ENCODE measurements at places on chromosomes 7 and 10.

DNA sequence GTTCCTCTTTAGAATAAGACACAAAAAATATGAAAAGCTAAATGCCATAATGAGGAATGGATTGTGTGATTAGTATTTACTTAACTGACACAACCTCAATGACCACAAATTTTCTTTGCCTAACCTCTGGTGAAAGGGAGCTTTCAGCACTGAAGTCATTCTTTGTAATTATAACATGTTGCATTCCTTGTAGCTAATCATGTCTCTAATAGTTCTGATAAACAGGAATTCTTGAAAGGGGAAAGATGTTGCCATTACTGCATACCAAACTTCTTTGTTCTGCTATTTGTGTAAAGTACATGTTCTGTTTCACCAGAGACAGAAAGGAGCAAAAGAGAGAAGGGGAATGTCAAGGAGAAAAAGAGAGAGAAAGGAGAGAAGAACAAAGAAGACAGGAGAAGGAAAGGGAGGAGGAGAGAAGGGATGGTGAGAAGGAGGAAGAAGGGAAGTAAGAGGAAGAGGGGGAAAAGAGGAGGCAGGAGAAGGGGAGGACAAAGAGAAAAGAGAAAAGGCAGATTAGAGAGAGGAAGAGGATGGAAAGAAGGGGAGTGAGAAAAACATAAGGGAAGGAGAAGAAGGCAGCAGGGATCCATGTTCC is 120.9 kb downstream of the SEMA3D start:
- no peak for DNase-seq

DNA sequence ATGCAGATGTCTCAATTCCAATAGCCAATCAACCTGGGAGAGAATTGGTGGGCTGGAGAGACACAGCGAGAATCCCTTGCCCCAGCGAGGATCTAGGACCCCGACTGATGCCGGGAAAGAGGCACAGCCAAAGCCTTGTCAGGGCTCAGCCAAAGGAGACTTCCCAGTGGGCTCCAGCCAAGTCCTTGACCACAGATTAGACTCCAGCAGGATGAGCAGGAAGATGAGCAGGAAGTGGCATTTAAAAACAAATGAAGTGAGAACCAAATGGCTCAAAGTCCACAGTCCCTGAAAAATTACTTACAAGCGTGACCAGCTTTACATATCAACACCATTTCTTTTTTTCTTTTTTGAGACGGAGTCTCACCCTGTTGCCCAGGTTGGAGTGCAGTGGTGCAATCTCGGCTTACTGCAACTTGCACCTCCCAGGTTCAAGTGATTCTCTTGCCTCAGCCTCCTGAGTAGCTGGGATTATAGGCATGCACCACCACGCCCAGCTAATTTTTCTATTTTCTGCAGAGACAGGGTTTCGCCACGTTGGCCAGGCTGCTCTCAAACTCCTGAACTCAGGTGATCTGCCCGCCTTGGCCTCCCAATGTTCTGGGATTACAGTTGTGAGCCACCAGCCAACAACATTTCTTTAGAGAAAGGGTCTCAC is 40.2 kb downstream of the CTBP2 start:
- no peak for DNase-seq

DNA sequence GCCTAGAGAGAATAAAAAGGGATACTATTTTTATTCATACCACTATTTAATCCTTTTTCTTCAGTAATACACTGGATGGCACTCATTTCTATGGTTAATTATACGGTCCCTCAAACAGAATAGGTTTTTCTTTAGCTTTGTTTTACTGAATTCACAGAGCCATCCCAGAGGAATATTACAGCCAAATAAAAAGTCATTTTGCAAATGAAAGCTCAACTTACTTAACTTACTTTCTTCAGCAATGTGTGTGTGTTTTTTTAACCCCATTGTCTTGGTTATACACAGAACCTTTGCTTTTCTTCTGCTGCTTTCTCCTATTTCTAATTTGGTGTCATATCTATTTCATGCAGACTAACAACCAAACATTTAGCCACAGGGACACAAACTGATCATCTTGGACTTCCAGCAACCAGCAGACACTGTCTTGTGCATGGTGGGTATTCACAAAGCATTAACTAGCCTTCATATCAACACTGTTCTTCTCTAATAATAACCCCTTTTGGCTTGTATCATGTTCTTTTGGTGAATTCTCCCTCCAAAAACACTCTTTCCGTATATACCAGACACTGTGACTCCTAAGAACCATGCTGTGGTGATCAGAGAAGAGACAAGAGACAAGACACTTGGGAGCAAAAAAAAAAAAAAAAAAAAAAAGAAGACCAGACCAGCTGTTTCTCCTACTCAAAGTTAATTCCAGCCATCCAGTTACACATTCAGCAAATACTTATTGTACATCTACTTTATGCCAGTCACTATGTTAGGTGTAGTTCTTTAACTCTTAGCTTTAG is 40.4 kb downstream of the PIP4K2A start:
- no peak for DNase-seq

DNA sequence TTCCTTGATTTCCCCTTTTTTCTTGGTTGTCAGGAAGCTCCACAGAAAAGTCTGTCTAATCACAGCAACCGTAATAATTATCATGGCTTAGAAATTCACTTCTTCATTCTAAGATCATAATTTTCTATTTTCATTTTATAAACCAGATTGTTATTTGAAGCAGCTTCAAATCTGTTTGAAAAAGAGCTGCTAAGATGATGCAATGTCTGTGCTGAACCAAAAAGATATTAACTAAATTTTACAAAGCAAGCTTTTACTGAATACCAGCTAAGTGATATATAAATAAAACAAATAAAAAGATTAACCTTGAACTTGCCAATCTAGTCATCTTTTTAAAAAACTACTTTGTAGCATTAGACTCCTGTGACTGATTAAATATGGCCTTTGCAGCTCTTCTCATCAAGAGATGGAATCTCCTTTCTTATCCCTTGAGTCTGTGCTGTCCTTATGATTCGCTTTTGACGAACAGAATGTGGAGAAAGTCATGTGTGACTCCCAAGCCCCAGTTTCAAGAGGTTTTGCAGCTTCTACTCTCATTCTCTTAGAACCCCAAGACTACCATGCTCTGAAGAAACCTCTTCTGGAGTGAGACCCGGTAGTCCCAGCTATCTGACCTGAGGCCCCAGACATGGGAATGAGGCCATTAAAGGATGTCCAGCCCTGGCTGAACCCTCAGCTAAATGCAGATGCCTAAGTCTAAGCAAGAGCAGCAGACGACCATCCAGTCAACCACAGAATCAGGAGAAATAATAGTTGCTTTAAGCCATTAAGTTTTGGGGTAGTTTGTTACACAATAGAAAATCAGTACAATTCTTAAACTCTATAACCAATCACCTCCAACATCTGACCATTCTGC is 14.4 kb downstream of the NAMPT start:
- no peak for DNase-seq

DNA sequence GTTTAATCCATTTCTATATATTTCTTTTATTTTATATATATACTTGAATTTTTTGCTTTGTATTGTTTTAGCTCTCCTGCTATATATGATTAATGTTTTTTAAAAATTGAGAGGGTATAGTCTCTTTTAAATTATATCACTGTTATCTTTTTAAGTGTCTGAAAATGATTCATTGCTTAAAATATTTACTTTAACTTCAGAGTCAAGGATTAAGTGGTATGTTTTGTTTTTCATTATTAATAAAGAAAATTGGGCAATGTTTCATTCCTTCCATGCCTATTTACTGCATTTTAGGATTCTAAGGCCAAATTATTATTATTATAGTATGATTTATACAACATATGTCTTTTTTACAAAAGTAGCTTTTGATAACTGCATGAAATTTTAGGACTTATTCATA is 67.2 kb upstream of the THSD7A start:
- no peak for DNase-seq

- DNase-seq: no peak
Observed at GRCh38 chr10:89524279-89524678, 11.1 kb downstream of the SLC16A12 start.

GRCh38 chr10:133156674-133157579 is 3.1 kb upstream of the KNDC1 start:
- DNase-seq: no peak

- DNase-seq: no peak
Observed at GRCh38 chr10:104622175-104622574, 18.9 kb upstream of the SORCS3 start.

GRCh38 chr7:29953726-29954347 is 35.8 kb downstream of the SCRN1 start:
- DNase-seq: no peak

- DNase-seq: peak; percentile 9
Observed at GRCh38 chr10:59362144-59362958, at the start of gene FAM13C. FAM13C (minus strand) TSS chr10:59362549; CDS start chr10:59362460, 89 bp downstream.

DNA sequence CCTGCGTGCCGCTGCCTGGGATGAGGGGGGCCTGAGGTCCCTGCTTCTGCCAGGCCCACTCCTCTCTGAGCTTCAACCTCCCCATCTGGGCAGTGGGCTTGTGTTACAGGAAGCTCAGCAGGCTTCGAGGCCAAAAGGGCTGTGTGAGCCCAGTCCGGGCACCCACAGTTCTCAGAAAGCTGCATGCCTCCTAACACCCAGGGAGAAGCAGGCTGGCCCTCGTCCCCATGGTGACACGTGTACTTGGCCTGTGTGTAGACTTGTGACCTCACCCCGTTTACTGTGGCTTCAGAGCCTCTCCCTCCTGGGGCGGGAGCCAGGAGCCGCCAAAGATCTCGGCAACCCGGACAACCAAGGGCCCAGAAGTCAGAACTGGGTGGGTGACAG is 2.2 kb upstream of the GRIFIN start:
- DNase-seq: no peak

DNA sequence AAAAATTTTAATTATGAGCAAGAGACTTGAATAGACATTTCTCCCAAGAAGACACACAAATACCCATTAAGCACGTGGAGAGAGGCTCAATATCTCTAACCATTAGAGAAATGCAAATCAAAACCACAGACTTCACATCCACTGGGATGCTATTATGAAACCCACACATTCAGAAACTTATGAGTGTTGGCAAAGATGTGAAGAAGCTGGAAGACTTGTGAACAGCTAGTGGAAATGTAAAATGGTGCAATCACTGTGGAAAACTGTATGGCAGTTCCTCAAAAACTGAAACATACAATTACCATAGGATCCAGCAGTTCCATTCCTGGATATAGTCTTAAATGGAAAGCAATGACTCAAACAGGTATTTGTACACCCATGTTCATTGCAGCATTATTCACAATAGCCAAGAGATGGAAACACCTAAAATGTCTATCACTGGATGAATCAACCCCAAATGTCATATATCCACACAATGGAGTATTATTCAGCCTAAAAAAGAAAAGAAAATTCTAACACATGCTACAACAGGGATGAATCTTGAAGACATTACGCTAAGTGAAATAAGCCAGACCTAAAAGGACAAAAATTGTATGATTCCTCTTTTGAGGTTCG is 53.5 kb upstream of the FRMD4A start:
- DNase-seq: no peak

GRCh38 chr10:101545898-101546297 is 42.2 kb downstream of the POLL start:
- DNase-seq: no peak

GRCh38 chr10:103752680-103753248 is 102.6 kb downstream of the SH3PXD2A start:
- peak; percentile 56 for DNase-seq

GRCh38 chr7:12337095-12337494 is 66.6 kb downstream of the VWDE start:
- DNase-seq: no peak

- DNase-seq: no peak
Observed at GRCh38 chr10:23075672-23076071, 19.7 kb upstream of the MSRB2 start.

DNA sequence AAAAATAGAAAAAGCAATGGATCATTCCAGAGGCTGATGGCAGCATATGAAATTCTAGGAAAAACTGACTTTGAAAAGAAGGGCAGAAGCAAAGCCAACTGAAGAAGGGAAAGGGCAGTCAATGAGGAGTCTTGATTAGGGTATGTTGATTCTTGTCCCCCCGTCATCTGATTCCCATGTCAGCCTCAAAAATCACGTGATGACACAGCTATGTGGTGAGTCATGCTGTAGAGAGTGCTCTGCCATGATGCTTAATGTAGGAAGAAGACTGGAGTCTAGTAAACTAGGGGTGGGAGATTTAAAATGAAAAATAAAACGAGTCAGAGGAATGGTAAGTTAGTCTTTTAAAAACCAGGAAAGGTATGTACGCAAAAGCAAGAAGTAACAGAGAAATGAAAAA is 3.9 kb upstream of the POU6F2 start:
- no peak for DNase-seq

DNA sequence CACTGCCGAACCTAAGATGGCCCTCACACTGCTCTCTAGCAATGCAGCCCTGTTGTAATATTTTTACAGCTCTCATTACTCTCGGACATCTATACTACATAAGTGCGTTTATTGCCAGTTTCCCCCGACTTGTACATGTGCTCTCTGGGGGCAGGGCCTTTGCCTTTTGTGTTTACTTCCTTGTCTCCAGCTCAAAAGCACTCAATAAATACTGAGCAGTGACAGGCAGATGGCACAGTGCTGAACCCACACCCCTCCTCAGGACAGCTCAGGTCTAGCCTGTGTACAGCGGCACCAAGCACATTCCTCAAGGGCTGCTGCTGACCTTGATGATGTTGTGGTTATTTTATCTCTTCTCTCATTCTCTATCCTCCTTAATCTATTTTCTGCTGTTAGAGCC is 68.0 kb upstream of the ELMO1 start:
- no peak for DNase-seq

DNA sequence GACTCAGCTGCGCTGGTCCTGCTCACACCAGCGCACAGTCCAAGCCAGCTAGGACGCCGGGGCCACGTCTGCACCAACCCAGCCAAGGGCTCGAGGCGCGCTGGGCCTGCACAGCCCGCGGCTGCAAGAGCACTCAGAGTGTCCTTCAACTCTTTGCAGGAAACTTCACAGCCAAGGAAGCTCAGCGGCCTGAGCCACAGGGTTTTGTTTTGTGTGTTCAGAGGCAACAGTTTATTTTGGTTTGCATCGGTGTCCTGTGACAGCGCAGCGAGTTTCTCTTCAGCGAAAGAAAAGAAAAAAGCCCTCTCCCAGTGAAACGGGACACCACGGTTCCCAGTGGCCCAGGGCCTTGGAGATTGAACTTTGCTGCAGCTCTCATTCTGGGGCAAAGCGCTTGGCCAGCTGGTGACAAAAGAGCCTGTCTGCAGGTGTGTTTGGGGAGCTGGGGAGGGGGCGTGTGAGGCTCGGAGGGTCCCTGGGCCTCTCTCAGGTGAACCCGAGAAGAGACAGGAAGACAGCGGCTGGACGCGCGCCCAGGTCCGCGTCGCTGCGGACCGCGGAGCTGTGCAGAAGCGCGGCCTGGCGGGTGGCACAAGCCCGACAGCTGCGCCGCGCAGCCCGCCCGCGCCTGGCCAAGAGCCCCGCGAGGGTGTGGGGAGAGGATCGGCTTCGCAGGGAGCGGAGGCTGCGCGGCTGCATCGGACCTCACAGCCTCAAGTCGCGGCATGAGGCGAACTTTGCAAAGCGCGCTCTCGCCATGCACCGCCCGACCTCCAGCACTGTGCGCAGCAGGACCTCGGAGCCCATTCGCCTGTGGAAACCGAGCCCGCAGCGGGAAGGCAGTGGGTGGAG is 922 bp downstream of the CXCL12 start:
- no peak for DNase-seq

GRCh38 chr10:118958984-118959925 is 70.3 kb upstream of the NANOS1 start:
- DNase-seq: no peak

GRCh38 chr7:146414373-146414772 is 297.8 kb downstream of the CNTNAP2 start:
- no peak for DNase-seq
